A673 (cell line): ENCODE measurements at places on chromosomes 6 and 20. TPM values are rescaled to one million over a fixed set of nuclear protein-coding genes. Genes with fewer than 3 reads are reported as not detected.

DNA sequence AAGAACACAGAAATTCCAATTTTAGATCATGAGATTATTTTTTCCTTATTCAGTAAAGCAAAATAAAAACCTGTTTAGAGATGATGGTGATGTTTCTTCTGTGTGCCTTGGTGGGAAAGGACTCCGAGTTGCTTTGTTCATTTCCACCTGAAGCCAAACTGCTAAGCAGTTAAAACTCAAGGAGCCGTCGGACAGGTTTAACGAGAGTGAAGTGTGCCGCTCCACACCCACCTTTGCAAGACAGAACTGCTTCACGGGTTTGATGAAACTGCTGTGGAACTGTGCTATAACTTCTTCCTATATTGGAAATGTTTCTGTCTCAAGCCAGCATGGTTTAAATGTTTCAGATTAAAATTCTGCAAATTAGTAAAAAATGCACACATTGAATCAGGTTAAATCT, 9.2 kb upstream of the DSP start:
- no peaks in the 10 kb centered on the region for H3K36me3 ChIP-seq
- no peak for DNase-seq
- H3K4me3 ChIP-seq = no peak overlapping the region

DNA sequence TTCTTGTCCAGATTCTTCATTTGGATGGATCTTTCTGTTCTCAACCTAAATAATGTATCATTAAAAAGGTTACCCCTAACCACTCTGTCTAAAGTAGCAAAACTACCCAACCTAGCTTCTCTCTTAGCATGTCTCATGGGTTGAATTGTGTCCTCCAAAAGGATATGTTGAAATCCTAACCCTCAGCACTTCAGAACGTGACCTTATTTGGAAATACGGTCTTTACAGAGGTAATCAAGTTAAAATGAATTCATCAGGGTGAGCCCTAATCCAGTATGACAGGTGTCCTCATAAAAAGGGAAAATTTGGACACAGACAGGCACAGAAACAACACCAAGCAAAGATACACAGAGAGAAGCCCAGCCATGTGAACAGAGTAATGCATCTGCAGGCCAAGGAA, 6.1 kb upstream of the FRK start:
- no peak overlapping the region for H3K4me3 ChIP-seq
- H3K27me3 ChIP-seq = no peaks in the 10 kb centered on the region
- H3K36me3 ChIP-seq = no peaks in the 10 kb centered on the region
- no peak for DNase-seq

GRCh38 chr6:130585587-130585986, 219.8 kb downstream of the TMEM200A start:
- H3K27ac ChIP-seq = no peak overlapping the region
- H3K4me3 ChIP-seq = no peak overlapping the region
- H3K4me1 ChIP-seq = peaks cover 20% of the 10 kb centered on the region
- no peaks in the 10 kb centered on the region for H3K27me3 ChIP-seq

GRCh38 chr6:36976007-36976264, 10.1 kb downstream of the MTCH1 start:
- H3K36me3 ChIP-seq = peaks cover 82% of the 10 kb centered on the region
- no peak for DNase-seq
- no peaks in the 10 kb centered on the region for H3K27me3 ChIP-seq
- no peaks in the 10 kb centered on the region for H3K4me1 ChIP-seq

DNA sequence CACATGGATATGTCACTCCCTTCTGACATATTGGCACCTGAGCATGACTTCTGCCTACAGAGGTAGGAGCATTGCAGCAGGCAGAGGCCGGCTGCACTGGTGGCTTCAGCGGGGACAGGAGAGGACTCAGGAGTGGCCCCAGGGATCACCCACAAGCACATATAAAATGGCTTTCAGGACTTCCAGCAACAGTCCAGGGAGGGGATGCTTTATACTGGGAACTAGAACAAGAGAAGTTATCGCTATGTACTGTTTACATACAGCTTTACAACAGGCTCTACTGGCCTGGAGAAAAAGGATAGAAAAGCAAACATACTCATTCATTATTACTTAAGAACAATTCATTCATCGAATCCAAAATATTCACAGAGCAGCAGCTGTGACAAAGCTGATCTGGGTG, 337.8 kb downstream of the THBS2 start:
- no peak overlapping the region for H3K4me3 ChIP-seq
- no peaks in the 10 kb centered on the region for H3K4me1 ChIP-seq
- DNase-seq = no peak
- H3K36me3 ChIP-seq = no peaks in the 10 kb centered on the region
- H3K27me3 ChIP-seq = peaks cover 3% of the 10 kb centered on the region

DNA sequence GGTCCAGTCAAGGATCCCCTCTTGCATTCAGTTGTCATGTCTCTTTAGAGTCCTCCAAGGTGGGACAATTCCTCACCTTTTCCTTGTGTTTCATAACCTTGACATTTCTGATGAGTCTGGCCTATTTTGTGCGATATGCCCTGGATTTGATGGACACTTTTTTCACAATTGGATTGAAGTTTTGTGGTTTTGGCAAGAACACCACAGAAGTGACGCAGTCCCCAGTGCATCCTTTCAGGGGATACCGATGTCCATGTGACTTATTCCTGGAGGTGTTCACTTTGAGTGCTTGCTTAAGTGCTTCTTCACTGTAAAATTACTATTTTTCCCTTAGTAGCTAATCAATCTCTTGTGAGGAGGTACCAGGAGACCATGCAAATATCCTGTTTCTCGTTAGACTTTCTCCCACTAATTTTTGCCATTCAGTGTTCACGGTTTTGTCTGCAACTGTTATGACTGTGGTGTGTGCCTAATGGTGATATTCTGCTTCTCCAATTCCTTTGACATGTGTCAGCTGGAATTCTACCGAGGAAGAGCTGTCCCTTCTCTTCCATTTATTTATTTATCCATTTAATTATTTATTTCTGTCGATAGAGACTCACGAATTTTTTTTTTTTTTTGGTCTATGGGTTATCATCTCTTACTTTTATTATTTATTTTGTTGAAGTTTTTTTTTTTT, 30.8 kb downstream of the BPIFB4 start:
- no peak overlapping the region for H3K4me3 ChIP-seq
- no peak overlapping the region for H3K27ac ChIP-seq
- DNase-seq = no peak
- H3K27me3 ChIP-seq = peaks cover 16% of the 10 kb centered on the region
- H3K4me1 ChIP-seq = no peaks in the 10 kb centered on the region
- no peaks in the 10 kb centered on the region for H3K36me3 ChIP-seq

The BPIFA1 gene
- total RNA-seq = not detected in 2 replicates
